ENCODE measurements at places on chromosomes 16 and 17.

DNA sequence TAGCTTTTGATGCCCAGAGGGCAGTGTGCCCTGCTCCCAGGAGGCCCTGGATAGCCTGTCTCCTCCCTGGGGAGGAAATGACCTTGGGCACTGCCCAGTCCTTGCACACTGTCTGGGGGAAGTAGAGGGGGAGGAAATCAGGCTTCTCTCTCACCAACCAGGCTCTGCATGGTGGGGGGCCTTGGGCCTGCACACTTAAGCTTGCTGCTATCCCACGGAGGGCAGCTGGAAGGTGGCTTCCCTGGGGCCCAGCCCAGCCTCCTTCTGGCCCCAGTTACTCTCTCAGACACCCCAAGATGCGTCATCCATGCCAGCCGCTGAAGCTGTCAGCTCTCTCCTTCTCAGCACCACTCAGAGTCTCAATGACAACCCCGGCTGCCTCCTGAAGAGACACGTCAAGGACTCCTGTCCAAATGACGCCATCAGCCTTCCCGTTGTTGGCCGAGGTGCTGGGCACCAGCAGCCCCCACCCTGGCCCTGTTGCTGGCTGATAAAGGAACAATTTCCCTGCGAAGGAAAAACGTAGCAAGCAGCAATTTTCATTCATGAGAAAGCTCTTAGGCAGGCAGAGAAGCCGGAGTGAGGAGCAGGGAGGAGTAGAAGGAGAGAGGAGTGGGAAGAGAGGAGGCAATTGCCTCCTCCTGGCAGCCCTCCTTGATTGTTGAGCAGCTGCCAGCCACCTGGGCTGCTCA lies 95.5 kb downstream of the SDK2 start:
- no peak for DNase-seq

DNA sequence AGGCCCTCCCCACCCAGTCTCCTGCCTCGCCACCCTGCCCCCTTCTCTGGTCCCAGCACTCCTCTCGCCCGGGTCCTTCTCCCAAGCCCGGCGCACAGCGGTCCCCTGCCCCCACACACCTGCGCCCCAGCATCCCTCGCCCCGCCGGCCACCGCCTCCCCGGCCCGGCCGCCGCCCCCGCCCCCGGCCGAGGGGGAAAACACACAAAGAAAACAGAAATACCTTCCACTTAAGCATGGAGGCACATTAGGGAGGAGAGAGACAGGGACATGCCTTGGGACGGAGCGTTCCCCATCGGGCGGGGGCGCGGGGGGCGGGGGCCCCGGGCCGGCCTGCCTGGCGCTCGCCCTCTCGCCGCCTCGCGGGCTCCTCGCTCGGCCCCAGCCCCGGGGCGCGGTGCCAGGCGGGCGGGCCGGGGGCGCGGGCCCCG lies 326 bp downstream of the SRCIN1 start:
- DNase-seq: no peak

DNA sequence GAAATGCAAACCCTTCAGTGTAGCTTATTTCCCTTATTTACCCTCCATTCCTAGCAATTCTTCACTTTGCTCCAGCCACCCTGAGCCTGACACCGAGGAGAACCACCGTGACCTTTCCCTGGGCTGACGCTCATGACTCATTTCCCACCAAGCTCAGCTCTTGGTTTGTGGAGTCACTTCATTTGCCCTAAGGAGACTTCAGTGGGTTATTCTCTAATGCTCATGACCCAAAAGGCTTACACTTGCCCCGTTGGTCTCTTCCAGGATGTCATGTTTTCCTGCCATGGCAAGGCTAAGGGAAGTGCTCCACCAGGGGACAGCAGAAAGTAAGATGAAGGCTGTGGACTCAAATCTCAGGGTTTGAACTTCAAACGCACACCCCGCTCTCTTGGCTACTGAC lies 161.0 kb downstream of the CBLN1 start:
- no peak for DNase-seq

- no peak for DNase-seq
Measured at GRCh38 chr17:82050761-82051641, 610 bp downstream of the RFNG start.

- peak; percentile 3 for DNase-seq
Measured at GRCh38 chr17:45667591-45668171, 116.4 kb upstream of the CRHR1 start.

- DNase-seq: no peak
Measured at GRCh38 chr16:2856061-2856670, 1.8 kb downstream of the PRSS22 start.

DNA sequence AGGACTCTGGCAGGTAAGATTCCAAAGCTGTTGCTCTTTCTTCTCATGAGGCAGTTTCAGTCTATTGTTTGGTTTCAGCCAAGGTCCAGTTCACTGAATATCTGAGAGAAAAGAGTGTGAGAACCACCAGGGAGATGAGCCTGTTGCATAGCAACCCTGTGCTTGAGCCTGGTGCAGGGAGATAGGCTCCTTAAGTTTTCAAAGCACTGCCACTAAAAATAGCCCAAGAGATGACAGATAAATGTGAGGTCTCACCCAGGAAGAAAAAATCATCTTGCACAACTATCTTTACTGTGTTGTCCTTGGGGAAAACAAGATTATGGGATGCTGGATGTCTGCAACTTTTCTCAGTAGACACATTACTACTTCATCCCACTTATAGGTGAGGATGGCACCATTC lies 26.2 kb upstream of the NUDT7 start:
- no peak for DNase-seq

DNA sequence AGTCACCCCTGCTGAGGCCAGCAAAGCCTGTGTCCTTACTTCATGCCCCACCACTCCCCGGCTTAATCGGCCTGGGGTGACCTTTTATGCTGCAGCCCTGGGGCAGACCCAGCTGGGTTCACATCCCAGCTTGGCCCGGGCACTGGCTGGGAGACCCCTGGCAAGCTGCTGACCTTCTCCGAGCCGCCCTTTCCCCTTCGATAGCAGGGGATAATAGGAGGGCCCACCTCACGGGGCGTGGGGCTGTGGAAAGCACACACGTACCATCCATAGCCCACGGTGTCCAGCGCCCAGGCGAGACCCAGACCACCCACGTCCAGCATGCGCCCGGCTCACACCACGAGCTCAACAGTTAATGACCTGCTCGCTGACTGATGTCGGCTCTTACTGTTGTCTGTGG lies 26.8 kb downstream of the TBC1D16 start:
- no peak for DNase-seq

DNA sequence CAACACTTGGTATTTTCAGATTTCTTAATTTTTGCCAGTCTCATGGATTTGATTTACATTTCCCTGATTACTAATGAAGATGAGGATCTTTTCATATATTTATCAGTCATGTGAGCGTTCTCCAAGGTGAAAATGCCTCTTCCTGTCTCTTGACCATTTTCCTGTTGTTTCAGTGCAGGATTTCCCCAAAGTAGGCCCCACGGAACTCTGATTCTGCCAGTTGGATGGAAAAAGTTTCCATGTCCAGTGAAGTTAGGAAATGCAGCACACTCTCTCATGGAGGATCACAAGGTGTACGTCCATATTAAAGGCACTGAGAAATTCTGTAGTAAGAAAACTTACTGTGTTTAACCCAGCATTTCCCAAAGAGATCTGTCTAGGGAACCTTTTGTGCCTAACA lies 16.5 kb upstream of the LIMD2 start:
- DNase-seq: no peak

Measured in stimulated activated CD4-positive, alpha-beta T cell treated with anti-CD3 and anti-CD28 coated beads, Interleukin-4, amount 100 ng/mL, for 4 hours (primary cell).